ENCODE measurements at places on chromosomes 6 and 20.

DNA sequence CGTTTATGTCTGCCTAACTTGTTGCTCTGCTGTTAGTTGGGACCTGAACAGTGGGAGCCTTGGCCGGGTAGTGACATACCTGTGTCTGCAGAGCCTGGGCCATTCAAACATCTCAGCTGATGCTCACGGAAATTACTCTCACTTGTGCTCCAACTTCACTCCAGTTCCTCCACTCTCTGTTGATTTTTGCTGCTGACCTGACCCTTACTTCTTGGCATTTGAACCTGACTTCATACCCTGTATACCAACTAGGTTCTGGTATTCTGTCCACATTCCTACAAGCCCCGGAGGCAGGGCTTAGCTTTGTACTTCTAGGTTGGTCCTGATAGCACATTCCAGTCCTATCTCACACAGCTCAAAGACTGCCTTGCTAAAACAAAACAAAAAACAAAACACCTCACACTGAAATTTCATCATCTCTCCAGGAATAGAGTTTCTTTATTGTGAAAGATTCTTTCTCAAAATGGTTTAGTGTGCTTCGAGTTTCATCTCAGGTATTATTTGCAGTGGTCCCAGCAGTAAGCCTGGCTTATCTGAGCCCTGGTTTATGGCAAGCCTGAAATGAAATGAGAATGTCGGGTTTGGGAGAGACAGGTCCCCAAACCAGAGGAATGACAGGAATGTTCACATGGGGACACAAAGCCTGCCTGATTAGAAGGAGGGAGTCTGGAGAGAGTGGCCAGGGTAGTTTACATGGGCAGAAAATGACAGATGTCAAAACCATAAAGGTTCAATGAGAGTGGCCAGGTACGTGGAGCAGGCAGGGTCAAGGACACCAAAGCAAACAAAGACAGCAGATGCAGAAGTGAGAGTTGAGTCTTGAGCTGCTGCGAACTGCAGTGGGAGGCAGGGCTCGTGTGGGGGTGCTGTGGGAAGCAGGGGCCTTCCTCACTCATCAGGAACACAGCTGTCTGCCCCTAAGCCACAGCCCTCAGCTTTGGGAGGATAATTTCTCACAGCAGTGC is 174.2 kb upstream of the HDAC2 start:
- no peak for DNase-seq

GRCh38 chr6:11043378-11043960 is 636 bp downstream of the ELOVL2 start:
- DNase-seq: peak; percentile 23

GRCh38 chr6:81093051-81093450 is 659.4 kb downstream of the TENT5A start:
- DNase-seq: no peak

DNA sequence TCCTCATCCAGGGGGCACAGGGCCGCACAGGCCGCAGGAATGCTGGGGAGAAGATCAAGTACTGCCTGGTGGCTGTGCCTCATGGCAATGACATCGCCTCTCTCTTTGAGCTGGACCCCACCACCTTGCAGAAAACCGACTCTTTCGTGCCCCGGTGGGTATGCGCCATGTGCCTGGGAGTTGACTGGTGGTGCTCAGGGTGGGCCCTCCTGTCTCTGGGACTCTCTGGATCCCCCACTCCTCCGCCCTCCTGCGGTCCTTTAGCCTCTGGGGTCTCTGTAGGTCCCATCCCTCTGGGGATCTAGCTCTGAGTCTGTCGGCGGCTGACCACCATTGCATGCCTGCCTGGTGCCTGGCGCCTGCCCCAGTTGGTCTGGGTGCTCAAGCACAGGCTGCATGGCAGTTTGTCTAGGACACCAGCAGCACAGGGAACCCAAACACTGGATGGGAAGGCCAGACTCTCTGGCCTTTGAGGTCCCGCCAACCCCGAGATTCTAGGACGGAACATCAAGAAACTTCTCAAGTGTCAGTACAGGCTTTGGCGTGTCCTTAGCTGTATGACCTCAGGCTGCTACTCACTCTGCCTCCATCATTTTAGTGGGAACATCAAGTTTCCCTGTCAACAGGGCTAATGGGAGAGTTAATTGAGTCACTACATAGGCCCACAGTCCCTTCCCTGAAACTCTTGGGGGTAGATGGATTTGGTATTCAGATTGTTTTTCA is 42.8 kb downstream of the ITPR3 start:
- no peak for DNase-seq

DNA sequence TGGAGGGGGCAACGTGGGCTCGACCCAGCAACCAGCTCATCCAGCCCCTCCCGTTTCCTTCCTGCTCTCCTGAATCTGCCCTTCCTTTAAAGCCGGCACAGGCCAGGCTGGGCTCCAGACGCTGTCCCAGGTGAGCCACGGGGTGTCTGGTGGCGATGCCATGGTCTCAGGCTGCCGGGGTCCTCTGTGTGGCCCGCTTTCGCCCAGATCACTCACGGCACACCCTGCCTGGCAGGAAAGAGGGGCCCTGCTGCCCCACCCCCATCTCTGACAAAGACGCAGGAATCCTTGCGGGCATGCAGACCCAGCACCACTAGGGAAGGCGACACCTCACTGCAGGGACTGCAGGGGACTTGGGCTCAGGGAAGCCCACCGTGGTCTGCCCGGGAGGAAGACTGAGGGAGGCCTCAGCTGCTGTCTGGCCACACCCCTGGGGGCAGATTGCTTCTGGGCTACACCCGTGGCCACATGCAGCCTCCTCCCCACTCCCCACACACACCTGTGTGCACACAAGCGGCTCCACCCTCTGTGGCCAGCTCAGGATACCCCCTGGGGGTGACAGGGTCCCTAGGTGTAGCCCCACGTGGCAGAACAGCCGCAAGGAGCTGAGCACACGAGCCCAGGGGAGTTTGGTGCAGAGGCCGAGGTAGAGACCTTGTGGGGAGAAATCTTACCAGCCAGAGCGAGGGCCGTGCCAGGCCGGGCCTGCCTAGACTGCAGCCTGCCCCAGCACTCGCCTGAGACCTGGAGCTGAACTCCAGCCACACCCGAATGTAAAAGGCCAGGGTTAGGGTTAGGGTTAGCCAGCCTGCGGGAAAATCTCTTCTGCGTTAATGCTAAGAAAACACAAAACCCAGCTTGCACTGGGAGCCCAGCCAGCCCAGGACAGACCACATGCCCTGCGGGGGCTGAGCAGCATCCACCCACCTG is 104.6 kb downstream of the DLL1 start:
- DNase-seq: no peak

DNA sequence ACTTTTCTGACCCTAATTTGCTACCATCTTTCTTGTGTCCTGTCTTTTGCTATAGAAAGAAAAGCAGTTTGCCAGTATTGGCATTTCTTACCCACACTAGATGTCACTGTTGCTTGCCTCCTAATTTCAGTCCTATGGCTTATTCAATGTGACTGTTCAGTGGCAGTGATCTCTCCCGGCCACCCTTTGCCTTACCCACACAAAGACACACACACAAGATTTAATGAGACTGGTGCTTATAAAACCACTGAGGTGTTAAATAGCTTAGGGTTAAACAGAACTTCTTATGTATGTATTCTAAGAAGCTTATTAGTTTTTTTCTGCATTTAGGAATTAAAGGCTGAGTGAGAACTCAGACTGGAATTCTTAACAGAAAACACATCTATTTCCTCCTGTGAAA is 233.6 kb upstream of the ASCC3 start:
- peak; percentile 20 for DNase-seq

- no peak for DNase-seq
Measured at GRCh38 chr6:133203344-133203697, 37.8 kb upstream of the EYA4 start.

GRCh38 chr6:55524441-55524840 is 54.6 kb downstream of the HMGCLL1 start:
- no peak for DNase-seq

GRCh38 chr6:30207619-30208295 is 5.4 kb downstream of the TRIM26 start:
- peak; percentile 56 for DNase-seq

DNA sequence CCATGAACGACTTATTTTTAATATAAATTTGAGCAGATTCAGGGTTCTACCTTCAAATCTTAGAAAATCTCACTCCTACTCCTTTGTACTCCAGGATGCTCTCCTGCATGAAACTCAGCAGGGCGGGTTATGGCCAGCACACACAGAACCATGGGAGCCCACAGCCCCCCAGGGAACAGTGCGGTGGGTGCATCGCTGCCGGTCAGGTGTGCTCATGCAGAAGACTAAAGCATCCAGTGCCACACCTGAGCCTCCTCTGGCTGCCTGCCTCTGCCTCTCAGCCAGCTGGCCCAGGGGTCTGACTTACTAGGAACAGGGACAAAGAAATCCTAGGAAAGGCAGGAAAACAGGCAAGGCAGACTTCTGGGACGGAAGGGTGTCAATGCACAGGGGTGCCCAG is 31.8 kb downstream of the EZR start:
- peak; percentile 13 for DNase-seq

DNA sequence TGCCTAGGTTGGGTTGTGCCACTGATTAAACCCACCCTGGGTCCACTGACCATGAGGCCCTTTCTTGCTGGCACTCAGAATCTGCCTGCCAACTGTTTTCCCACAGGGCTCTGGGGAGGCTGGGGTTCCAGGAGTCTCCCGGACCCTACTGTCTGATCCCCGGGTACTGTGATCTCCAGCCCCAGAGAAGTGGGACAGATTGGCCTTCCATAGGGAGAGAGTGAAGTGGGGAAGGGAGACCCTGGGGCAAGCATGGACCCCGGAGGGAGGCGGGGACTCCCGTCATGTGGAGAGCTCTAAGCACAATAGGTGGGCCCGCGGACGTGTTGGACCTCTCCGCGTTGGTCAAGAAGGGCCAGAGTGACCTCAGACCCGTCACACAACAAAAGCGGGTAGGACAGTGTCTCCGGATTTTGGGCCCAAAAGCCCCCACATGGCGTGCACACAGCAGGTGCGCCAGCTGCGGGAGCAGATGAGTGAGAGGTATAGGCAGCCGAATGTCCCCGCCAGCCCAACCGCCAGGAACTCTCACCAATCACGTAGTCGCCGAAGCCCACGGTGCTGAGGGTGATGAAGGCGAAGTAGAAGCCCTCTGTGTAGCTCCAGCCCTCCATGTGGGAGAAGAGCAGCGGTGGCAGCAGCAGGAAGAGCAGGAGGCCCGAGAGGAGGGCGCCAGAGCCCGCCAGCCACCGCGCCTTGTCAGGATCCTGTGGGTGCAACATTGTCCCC is 10.6 kb downstream of the KCNK17 start:
- DNase-seq: no peak

- no peak for DNase-seq
Measured at GRCh38 chr20:5977975-5978374, 27.5 kb downstream of the MCM8 start.

DNA sequence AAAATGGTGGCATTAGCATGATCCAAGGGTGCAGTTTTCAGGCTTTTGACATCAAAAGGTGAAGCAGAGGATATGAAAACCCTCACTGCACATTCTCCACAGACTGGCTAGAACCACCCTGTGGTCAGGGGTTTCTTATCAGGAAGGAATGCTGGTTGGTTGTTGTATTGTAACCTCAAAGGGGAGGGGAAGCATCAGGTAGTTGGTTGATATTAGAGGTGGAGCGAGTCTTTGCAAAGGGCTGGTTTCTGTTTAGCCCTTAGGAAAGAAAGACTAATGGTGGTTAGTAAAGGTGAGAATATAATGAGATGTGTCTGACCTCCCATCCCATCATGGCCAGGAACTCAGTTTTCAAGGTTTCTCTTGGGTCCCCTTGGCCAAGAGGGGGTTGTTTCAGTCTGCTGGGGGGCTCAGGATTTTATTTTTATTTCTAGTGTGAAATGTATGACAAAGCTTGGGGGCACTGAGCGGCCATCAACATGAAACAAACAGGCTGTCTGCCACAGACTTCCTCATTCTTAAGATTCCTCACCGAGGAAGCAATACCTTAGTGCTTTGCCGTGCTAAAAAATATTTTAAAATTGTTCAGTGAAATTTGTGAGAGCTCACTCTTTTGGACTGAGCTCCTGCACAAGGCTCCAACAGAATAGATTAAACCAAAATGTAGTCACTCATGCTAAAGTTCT is 47.5 kb upstream of the PROKR2 start:
- no peak for DNase-seq

DNA sequence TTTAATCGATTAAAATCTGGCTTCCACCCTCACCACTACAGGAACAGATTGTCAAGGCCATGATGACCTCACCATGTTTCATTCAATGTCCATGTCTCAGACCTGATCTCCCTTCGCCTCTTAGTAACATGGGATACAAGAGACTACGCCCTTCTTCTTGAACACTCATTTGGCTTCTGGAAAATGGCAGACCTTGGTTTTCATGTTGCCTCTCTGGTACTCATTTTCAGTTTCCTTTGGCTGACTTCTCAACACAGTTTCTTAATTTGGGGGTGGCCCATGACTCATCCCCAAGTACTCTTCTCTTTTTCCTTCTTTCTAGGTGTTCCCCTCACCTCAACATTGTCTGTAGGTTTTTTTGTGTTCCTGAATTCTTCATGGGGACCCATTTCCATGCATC is 22.7 kb downstream of the TMX4 start:
- no peak for DNase-seq

DNA sequence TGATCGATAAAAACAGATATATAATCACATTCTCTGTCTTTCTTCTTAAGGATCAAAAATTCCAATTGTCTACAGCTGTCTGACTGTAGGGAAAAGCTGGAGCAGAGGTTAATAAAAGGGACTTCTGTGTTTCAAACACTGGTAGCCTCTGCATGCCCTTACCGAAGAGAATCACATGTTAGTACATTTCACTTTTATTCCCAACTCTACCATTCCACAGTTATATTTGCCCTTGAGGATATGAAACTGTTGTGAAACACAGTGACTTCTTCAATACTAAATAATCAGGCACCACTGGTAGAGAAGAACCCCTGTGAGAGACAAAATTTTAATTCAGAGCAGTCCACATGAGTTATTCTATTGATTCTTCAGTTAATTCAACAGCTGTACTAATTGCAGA is 1187.3 kb upstream of the CITED2 start:
- DNase-seq: no peak

DNA sequence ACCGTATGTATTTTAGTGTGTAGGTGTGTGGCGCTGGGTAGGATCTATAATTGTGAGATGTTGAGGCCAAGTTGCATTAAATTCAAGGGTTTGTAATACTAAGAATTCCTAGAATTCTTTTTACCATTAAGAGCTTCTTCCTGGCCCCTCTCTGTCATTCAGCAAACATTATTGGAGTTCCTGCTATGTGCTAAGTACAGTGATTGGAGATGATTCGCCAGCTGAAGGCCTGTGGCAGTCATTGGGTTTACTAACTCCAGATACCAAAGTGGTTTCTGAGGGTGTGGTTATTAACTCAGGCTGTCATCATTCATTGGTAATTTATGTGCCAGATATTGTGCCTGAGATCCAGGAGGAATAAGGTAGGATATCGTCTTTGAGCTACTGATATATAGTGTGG is 167.1 kb downstream of the LAMA2 start:
- DNase-seq: no peak

Measured in femur (tissue), 1 donor.